ENCODE measurements at places on chromosomes 2 and 18.

- peak; percentile 27 for DNase-seq
Observed at GRCh38 chr2:231393149-231394131, 2.1 kb upstream of the B3GNT7 start.

- DNase-seq: no peak
Observed at GRCh38 chr18:74367905-74368304, 52.3 kb downstream of the C18orf63 start.

DNA sequence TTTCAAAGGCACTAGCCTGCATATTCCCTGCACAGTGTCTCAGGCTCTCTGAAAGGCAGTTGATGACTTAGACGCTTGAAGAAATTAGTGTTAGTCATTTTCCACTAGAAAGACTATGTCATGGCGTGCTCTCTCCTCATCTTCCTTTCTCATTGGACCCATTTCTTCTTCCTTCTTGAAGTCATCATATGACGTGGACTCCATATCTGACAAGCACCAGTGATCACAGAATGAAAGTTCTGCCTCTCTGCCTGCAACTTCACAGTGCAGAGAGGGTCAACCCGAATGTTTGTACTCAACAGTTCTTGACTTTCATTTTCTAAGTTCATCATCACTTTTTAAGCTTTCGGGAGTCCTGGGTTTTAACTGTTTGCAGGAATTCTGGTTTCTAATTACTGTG lies 63.7 kb upstream of the CYRIA start:
- no peak for DNase-seq

DNA sequence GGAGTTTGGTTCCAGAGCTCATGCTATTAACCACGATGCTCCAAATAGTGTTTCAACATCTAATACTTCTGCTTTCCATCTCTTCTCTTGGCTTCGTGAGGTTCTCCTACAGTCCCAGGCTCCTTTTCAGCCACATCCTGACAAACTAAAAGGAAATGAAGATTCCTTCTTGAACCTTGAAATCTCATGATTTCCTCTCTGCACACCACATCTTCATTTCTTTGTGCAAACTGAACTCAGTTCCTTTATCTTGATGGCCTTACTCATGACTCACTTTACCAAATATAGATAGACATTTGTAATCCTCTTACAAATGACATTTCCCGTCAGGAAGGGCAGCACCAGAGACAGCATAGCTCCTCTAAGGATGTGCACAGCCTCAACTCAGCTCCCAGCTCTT lies 50.0 kb upstream of the ITGA4 start:
- no peak for DNase-seq

GRCh38 chr2:172297950-172298349 lies 129.4 kb upstream of the ITGA6 start:
- no peak for DNase-seq

- DNase-seq: no peak
Observed at GRCh38 chr2:219118504-219118903, 42.1 kb downstream of the NHEJ1 start.

GRCh38 chr2:96247009-96247408 lies 18.8 kb downstream of the TMEM127 start:
- DNase-seq: no peak

DNA sequence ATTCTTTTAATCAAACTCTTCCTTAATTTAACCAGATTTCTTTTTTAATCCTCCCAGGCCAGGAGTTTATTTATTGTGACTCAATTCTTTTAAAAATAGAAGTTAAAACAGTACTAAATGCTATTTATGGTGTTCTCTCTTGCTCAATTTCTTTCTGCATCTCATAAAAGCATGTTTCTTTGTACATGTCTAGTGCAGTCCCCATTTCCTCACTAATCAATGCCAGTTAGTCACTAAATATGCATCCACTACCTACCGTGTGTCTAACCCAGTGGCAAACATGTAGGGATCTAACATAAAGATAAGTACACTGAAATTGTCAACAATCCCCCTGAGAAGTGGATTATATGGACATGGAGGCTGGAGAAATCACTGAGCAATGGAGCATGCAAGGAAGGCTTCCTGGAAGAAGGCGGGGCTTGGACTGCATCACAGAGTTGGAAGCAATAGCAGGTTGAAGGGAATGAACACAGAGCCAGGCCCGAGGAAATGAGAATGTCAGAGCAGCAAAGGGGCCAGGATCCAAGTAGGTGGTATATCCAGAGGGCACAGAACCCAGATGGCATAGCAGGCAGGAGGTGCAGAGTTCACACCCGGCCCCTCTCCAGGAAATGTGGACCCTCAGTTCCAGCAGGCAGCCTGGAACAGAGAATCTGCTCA lies 105.3 kb upstream of the FOSL2 start:
- DNase-seq: no peak

- DNase-seq: no peak
Observed at GRCh38 chr2:184577743-184578142, 20.6 kb upstream of the ZNF804A start.

DNA sequence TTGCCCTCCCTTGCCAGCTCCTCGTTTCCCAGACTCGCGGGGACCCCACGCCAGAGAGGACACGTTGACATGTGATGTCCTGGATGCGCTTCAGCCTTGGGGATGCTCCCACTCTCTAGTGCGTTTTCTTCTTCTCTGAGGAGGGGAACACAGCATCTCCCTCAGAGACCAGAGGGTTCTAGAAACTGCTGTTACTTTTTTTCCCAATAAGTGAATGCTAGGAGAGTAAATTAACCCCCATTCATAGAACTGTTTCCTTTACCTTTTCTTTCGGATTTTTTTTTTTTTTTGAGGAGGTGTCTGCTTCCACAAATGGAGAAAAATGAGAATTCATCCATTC lies 370 bp upstream of the EFEMP1 start:
- DNase-seq: no peak

DNA sequence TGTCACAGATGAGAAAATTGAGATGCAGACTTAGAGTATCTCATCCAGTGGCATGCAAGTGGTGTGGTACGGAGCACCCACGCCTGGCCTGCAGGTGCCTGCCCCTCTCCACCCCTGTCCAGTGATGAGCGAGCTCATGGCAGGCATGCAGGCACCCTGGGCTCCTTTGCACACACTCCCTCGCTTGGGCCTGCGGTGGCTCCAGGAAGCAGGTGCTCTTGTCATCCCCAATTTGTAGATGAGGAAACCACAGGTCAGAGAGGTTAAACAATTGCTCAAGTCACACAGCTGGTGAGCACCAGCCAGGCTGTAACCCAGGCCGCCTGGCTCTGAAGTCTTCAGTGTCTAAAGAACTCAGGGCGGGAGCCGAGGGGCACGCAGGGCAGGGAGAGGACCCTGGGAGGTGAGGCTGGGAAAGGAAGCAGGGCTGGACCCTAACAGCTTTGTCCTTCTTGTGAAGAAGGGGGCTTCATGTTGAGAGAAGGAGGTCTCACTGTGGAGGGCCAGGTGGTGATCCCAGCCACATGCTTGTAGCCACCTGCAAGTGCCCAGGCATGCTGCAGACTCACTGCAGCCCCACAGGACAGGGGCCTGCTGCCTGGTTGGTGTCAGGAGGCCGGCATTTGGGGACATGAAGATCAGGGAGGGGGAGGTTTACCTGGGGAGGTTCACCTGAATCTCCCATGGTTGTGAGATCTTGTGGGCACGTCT lies 166.2 kb downstream of the SH3RF3 start:
- no peak for DNase-seq

DNA sequence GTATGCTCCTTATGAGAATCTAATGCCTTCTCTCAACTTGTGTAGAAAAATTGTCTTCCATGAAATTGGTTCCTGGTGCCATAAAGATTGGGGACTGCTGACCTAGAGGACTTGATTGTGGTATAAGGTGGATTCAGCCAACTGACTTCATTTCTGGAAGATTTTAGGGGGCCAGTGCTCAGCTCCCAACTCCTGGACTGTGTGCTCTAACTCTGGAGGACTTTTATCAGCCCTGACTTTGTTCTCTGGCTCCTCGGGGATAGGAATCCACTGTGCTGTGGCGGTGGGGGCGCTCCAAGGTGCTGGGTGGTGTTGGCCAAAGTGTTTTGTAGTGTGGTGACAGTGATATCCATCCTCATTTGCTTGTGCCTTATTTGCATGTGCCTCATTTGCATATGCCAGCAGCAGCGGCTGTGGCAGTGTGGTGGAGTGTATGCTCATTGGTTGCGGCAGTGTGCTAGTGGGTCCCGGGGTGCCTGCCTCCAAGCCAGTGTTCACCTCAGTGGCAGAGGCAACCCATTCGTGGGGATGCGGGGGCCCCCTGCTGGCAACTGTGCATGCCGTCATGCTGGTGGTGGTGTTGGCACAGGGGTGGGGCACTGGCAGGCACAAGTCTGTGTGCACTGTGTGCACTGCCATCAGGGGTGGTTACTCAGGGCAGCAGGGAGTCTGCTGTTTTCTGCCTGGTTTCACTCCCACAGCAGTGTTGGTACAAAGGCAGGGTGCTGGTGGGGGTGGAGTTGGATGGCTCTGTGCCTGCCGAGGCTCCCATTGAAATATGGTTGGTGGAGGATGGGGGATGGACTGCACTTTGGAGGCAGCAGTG lies 19.6 kb downstream of the EHBP1 start:
- peak; percentile 18 for DNase-seq

GRCh38 chr2:47872941-47873340 lies 33.4 kb downstream of the FBXO11 start:
- DNase-seq: no peak

- no peak for DNase-seq
Observed at GRCh38 chr18:21451851-21452250, 148.7 kb downstream of the ESCO1 start.

GRCh38 chr2:67213270-67213670 lies 183.9 kb upstream of the ETAA1 start:
- no peak for DNase-seq

- DNase-seq: peak; percentile 53
Observed at GRCh38 chr2:46297546-46298271, 502 bp downstream of the EPAS1 start.

- DNase-seq: no peak
Observed at GRCh38 chr2:9160732-9161131, 45.9 kb upstream of the ASAP2 start.

- DNase-seq: no peak
Observed at GRCh38 chr2:46163098-46163430, 134.1 kb upstream of the EPAS1 start.

DNA sequence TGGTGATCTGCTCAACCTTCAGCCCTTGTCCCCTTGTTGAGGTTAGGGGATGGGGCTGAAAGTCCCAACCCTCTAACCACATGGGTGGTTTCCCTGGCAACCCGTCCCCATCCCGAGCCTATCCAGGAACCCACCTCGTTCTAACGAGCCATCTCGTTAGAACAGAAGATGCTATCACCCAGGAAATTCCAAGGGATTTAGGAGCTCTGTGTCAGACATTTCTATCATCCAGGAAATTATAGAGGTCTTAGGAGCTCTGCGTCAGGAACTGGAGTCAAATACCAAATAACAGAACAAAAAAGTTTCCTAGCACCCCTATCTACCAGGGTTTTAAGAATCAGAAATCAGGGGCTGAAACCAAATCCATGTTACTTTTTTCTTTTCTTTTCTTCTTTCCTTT lies 90.3 kb upstream of the LCLAT1 start:
- no peak for DNase-seq

- DNase-seq: no peak
Observed at GRCh38 chr2:85154048-85154753, 21.0 kb downstream of the TCF7L1 start.

DNA sequence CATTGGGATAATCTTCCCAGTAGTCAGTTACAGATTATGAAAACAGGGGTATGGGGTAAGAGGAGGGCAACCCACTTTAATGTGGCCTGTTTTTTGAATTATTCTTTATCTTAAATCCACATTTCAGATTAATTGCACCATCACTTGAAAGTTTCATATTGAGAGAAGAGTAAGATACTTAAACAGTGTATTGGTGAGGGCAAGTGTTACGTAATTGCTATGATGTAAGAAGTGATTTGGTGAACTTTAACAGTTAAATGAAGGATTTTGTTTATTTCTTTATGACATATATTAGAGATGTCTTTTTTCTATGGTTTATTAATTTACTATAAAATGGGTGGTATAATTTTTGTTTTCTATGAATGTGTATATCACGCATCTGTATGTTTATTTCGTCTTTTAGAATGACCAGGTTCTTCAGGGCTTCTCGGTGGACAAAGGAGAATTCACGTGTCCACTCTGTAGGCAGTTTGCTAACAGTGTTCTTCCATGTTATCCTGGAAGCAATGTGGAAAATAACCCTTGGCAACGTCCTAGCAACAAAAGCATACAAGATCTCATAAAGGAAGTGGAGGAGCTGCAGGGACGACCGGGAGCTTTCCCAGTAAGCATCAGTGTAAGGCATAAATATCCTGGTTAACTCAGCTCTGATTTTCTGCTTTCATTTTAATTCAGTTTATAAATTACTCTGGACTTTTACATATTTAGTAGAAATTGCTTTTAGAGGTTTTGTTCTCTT lies 171.2 kb upstream of the MYO3B start:
- DNase-seq: no peak

DNA sequence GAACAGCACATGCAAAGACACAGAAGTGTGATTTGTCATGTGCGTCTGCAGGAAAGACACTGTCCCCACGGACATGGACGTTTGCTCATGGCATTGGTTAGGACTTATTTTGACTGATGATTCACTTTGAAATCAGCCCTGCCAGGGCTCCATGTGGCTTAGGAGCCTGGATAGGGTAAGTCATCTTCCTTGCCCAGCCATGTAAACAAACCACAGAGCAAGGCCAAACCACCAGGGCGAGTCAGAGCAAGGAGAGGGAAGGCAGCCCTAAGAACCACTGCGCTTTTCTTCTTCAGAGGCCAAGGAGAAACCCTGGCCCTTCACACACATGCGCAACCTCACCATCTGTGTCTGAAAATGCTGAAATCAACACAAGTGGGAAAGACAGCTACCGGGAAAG lies 88.8 kb downstream of the GFPT1 start:
- no peak for DNase-seq

GRCh38 chr2:102367331-102367971 lies 11.9 kb downstream of the IL18R1 start:
- peak; percentile 71 for DNase-seq

- peak; percentile 41 for DNase-seq
Observed at GRCh38 chr18:46916551-46917107, 678 bp downstream of the PIAS2 start.

DNA sequence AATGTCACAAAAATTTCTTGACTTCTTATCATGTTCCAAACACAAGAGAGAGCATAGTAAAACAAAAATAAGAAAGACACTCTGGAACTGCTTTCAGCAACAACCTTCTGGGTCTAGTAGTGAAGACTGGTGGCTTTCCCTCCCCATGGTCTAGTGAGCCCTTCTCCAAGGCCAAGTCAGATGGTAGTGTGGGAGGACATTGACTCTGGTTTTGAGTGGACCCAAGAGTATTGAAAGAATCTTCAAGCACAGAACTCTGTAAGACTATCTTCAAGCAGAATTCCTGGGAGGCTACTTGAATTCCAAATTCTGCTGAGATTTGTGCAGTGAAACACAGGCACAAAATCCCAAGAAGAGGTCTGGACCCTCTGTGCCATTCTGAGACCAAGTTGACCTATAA lies 21.1 kb downstream of the ANTXR1 start:
- DNase-seq: no peak

- DNase-seq: no peak
Observed at GRCh38 chr2:45763255-45763654, 111.8 kb downstream of the PRKCE start.
